HT-29 (cell line): ENCODE measurements at places on chromosomes 7 and 10. TPM values are rescaled to one million over a fixed set of nuclear protein-coding genes. Genes with fewer than 3 reads are reported as not detected.

SPDYE16 gene
- 0.15 and 0.63 TPM in 2 replicates for total RNA-seq

UNCX gene
- total RNA-seq: not detected in 2 replicates

SGMS1 gene
- 13.0 and 23.2 TPM in 2 replicates for total RNA-seq

PCDH15 gene
- not detected in 2 replicates for total RNA-seq

TYW1B gene
- 1.5 and 2.5 TPM in 2 replicates for total RNA-seq

UROS gene
- total RNA-seq: 44.0 and 48.0 TPM in 2 replicates
